ENCODE measurements at places on chromosomes 7 and 10.

GRCh38 chr7:124912972-124913371, 16.7 kb downstream of the POT1 start:
- no peak for DNase-seq

GRCh38 chr7:42878303-42878702, 33.6 kb downstream of the C7orf25 start:
- DNase-seq = no peak

- DNase-seq = no peak
Observed at GRCh38 chr10:26799342-26799741, 61.4 kb downstream of the ABI1 start.

DNA sequence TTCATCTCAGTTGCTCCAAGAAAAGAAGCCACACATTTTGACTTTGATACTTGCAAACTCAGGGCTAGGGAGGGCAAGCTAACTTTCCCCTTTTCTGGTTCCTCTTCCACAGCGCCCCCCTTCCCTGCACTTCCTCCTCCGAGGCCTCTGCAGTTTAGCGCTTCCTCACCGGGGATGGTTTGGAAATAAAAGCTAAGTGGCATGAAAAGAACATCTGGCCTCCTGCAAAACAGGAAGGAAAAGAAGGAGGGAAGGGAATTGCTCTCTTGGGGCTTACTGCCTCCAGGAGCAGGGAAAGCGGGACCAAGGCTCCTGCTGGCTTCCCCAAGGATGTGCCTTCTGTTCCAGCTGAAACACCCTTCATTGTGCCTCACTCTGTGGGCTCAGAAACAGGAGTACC, 42.3 kb downstream of the PRKCQ start:
- no peak for DNase-seq

DNA sequence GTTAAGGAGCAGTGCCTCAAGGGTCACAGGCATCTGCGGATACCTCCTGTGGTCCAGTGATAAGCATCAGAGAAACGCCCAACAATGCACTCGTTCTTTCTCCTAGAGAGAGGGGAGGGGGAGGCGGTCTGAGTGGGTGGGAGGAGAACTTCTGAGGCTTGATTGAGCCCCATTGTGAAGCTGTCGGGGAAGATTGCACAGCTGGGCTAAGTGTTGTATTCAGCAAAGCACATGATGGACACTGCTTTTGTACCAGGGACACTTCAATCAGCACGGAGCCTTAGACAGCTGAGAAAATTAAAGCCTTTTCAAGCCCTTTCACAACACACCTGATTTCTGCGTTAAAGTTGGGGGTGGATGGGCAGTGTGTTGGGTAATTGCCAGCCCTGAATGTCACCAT, 230.3 kb upstream of the GHITM start:
- DNase-seq = no peak
